ENCODE measurements at places on chromosomes 13 and 19.

GRCh38 chr19:44212866-44213346 lies 574 bp downstream of the ZNF227 start:
- DNase-seq = no peak

DNA sequence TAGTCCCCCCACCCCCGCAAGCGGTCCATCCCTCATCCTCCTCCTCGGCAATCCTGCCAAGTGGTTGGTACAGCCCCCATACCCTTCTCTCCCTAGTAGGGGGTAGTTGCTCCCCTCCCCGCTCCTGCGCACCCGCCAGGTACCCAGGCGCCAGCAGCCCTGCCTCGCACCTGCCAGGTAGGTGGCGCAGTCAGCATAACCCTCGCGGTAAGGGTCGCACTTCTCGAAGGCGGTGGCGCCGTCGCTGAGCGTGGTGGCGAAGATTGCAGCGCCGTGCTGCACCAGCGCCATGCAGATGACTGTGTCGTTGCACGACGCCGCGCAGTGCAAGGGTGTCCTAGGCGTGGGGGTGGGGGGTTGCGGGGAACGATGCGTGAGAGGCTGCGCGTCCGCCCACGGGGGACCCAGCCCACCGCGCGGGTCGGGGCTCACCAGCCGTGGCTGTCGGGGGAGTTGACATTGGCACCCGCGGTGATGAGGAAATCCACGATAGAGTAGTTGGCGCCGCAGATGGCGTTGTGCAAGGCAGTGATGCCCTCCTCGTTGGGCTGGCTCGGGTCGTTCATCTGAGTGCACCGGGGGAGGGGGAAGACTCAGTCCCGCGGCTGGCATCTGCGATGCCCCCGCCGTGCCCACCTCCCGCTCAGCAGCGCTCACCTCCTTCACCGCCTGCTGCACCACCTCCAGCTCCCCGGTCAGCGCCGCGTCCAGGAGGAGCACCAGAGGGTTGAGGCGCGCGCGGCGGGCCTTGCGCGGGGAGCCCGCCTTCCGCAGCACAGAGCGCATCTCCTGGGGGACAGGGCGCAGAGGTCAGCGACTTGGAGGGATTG lies 15.2 kb upstream of the ERCC2 start:
- no peak for DNase-seq

- peak; percentile 93 for DNase-seq
Observed at GRCh38 chr19:49664171-49665035, 1.3 kb downstream of the IRF3 start.

- DNase-seq = no peak
Observed at GRCh38 chr13:19172007-19172646, 9.5 kb downstream of the TUBA3C start.

GRCh38 chr13:105918842-105919741 lies 616.4 kb downstream of the EFNB2 start:
- no peak for DNase-seq

DNA sequence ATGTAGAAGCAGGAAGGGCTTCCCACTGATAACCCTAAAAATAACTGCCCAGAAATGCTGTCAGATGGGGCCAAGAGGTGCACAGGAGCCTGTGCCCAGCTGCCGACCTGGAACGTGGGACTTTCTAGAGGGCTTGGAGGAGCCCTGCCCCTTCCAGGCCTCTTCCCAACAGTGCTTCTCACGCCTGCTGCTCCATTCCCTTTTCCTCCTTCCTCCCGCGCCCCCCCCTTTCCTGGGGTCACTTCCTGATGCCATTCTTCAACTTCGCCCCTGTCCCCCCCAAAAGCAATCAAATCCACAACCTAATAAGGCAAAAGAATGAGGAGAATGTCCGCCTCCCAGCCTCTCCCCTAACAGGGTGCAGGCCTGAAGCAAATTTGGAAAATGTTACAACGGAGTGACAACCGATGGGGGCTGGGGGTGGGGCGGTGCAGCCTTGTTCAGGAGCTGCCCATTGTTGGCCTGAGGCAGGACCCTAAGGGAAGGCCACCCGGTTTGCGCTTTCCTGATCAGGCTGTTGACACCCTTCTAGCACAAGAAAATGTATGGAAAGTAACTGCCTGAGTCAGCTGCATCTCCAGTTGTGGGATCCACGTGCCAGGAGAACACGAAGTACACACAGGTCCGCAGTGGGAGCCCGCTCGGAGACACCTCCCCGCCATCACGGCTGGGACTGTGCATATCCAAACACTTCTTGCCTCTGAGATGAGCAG lies 18.7 kb downstream of the ACTN4 start:
- no peak for DNase-seq

- peak; percentile 36 for DNase-seq
Observed at GRCh38 chr19:45952686-45953505, 20.8 kb downstream of the NOVA2 start.

DNA sequence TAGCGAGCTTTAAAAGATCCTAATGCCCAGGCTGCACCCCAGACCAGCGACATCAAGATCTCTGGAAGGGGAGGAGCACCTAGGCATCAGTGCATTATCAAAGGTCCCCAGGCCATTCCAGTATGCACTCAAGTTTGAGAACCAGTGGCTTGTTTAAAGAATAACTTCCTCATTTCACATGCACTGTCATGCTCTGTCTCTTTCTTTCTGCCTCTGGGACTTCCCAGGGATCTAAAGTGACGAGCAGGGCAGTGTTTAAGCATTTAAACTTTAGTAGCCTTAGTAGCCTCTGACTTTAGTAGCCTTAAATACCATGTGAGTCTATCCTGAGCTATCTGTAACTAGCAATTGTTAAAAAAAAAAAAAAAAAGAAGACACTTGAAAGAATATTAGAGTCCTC lies 8.9 kb upstream of the FARP1 start:
- DNase-seq = no peak

DNA sequence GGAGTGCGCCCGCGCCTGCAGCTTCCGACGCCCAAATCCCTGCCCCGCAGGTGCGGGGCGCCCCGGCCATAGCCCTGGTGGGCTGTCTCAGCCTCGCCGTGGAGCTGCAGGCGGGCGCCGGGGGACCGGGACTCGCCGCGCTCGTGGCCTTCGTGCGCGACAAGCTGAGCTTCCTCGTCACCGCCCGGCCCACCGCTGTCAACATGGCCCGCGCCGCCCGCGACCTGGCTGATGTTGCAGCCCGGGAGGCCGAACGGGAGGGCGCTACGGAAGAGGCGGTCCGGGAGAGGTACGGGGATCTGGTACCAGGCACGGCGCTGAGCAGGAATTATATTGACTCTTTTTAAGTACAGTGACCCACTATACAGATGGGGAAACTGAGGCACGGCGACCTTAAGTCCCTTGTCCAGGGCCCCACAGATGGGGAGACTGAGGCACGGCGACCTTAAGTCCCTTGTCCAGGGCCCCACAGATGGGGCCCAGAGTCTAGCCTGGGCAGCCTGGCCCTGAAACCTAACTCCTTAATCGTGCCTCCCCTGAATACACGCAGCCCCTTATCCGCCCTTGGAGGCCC lies 586 bp downstream of the MRI1 start:
- peak; percentile 55 for DNase-seq

GRCh38 chr19:48638831-48639381 lies 1.7 kb upstream of the DBP start:
- peak; percentile 27 for DNase-seq

- no peak for DNase-seq
Observed at GRCh38 chr13:26531742-26532141, 25.7 kb upstream of the WASF3 start.

- DNase-seq = no peak
Observed at GRCh38 chr19:56290104-56290503, 17.6 kb downstream of the EDDM13 start.

DNA sequence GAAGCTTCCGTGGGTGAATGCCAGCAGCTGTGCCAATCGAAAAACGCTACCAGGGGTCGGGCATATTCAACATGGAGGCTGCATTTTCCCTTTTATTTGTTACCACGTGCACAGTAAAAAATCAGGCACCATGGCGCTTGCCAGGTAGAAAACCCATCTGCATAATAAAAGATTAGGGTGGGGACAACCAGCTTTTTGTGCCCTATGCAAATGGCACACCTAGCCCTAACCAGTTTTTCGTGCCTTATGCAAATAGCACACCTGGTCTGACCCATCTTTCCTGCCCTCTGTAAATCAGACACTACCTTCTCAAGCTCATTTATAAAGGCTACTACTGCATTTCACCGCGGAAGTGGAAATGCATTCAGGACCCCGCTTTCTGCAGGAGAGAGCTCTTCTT lies 62.1 kb upstream of the FREM2 start:
- DNase-seq = no peak

GRCh38 chr13:73633817-73634460 lies 500.3 kb downstream of the KLF12 start:
- no peak for DNase-seq

DNA sequence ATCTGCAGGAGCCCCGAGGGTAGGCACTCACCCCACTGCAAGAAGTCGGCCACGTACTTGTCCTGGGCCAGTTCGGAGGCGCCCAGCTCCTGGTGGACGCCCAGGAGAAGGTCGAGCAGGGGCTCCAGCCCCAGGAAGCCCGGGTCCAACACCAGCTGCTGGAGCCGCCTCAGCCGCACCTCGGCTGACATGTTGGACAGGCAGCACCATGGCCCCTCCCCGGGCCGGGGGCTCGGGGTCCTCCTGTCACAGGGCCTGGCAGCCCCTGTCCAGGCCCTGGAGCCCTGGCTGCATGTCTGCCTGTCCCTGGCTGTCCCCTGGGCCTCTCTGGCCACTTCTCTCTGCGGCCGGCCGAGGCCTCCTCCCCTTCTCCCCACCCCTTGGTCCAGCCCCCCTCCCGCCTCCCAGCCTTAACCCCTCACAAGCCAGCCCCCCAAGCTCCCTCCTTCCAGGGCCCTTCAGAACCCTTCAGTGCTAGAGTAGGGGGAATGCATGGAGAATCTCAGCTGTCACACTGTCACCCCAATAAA lies at the start of gene DMPK:
DMPK (minus strand) TSS at position 329 of the 530 bp plus-strand sequence; CDS start at position 191, 138 bp downstream.
- no peak for DNase-seq

DNA sequence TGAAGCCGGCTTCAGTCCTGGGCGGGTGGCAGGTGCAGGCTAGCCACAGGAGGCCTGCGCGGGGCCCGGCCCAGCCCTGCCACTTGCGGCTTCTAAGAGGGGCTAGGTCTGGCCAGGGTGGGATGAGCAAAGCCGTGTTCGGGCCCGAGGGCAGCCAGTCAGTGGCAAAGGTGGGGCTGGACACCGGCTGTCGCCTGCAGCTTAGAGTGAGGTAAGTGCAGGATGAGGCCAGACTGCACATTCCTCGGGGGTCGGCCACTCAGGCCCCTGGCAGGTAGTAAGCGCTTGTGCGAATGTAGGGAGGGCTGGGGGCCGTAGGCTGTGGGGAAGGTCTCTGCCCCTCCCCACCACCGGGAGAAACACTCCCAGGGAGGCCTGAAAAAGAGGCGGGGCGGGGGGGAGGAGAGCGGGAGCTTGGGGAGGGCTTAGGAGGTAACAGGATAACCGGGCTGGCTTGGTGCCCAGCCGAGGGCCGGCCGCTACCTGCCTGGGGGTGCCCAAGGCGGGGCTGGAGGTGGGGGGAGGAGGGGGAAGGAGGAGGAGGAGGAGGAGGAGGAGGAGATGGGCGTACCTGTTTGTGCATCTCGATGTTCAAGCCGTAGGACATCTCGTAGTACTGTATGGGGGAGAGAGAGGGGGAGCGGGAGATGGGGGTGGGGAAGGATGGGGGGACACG lies 6.4 kb downstream of the TLE5 start:
- DNase-seq = no peak

DNA sequence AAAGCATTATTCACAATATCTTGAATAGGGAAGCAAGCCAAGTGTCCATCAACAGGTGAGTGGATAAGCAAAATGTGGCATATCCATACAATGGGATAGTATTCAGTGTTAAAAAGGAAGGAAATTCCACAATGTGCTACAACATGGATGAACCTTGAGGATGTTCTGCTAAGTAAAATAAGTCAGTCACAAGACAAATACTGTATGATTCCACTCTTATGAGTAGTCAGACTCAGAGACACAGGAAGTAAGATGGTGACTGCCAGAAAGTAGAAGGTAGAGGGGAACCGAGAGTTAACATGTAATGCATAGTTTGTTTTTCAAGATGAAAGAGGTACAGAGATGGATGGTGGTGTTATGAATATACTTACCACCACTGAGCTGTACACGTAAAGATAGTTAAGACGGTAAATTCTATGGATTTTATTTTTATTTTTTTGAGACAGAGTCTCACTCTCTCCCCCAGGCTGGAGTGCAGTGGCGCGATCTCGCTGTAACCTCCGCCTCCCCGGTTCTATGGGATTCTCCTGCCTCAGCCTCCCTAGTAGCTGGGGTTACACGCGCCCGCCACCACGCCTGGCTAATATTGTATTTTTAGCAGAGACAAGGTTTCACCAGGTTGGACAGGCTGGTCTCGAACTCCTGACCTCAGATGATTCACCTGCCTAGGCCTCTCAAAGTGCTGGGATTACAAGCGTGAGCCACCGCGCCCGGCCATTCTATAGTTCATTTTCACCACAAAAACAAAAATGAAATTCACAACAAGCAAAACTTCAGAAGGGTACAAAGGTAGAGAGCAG lies 1.0 kb upstream of the CHAMP1 start:
- DNase-seq = no peak

DNA sequence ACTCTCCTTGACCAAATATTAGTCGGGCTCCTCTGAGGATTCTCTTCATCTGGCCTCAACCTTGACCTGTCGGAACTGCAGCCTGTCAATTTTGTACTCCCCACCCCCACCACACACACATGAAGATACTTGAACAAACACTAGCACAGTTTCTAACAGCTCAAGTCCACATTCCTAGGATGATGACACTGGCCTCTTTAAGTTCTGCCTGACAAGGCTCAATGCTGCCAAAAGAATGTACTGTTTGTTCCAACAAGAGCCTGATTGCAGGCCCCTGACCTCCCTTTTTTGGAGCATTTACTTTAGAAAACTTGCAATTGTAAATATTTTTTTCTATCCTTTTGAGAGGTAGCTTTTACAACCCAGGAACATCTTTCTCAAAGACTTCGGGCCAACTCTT lies 169.2 kb upstream of the IRS2 start:
- DNase-seq = no peak

GRCh38 chr19:18418483-18419194 lies 559 bp upstream of the SSBP4 start:
- peak; percentile 31 for DNase-seq

- no peak for DNase-seq
Observed at GRCh38 chr13:111537843-111538499, 217.5 kb downstream of the TEX29 start.

- DNase-seq = no peak
Observed at GRCh38 chr13:19632915-19633478, 462 bp upstream of the MPHOSPH8 start.

DNA sequence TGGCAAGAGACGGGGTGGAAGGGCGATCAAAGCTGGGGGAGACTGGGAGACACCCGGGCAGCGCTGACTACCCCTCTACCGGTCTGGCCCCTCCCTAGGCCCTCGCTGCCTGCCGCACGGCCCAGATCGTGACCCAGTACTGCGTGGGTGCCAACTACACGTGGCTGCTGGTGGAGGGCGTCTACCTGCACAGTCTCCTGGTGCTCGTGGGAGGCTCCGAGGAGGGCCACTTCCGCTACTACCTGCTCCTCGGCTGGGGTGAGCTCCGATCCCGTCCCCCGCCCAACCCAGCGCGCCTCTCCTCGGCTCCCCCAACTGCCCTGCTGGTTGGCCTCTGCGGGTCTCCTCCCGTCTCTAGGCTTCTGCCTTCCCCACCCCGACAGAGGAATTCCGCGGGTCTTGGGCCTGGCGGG lies 8.8 kb downstream of the GIPR start:
- peak; percentile 78 for DNase-seq

Data from activated CD8-positive, alpha-beta memory T cell treated with anti-CD3 and anti-CD28 coated beads, Interleukin-2, amount 50 U/mL, for 4 hours (primary cell).